ENCODE measurements at places on chromosomes 3 and 15. TPM values are rescaled to one million over a fixed set of nuclear protein-coding genes. Genes with fewer than 3 reads are reported as not detected.
A peak's percentile ranks its signal among the peaks of the same experiment; 100 is the strongest.

The CAPN7 gene
- total RNA-seq = 41.7 TPM

The TGM4 gene
- 0.09 TPM for total RNA-seq

The MRPS22 gene
- 36.3 TPM for total RNA-seq

The OR5K2 gene
- total RNA-seq = not detected

- H3K36me3 ChIP-seq = peaks cover 6% of the 10 kb centered on the region
- DNase-seq = no peak
- peaks cover 52% of the 10 kb centered on the region for H3K4me1 ChIP-seq
- H3K27ac ChIP-seq = peak overlapping the region; percentile 96
Observed at GRCh38 chr3:159764490-159765029, 224.1 kb upstream of the IL12A start.

- DNase-seq = no peak
- H3K27ac ChIP-seq = no peak overlapping the region
- H3K27me3 ChIP-seq = no peaks in the 10 kb centered on the region
Observed at GRCh38 chr3:57017459-57017845, 43.0 kb upstream of the SPATA12 start.

GRCh38 chr3:11739123-11739522 is 95.4 kb upstream of the VGLL4 start:
- no peaks in the 10 kb centered on the region for H3K36me3 ChIP-seq
- no peaks in the 10 kb centered on the region for H3K27me3 ChIP-seq
- peaks cover 10% of the 10 kb centered on the region for H3K4me1 ChIP-seq

- no peak for DNase-seq
- H3K27me3 ChIP-seq = no peaks in the 10 kb centered on the region
- H3K4me3 ChIP-seq = no peak overlapping the region
- no peaks in the 10 kb centered on the region for H3K36me3 ChIP-seq
- no peak overlapping the region for H3K27ac ChIP-seq
Observed at GRCh38 chr3:145448436-145448835, 712.5 kb downstream of the PLOD2 start.

DNA sequence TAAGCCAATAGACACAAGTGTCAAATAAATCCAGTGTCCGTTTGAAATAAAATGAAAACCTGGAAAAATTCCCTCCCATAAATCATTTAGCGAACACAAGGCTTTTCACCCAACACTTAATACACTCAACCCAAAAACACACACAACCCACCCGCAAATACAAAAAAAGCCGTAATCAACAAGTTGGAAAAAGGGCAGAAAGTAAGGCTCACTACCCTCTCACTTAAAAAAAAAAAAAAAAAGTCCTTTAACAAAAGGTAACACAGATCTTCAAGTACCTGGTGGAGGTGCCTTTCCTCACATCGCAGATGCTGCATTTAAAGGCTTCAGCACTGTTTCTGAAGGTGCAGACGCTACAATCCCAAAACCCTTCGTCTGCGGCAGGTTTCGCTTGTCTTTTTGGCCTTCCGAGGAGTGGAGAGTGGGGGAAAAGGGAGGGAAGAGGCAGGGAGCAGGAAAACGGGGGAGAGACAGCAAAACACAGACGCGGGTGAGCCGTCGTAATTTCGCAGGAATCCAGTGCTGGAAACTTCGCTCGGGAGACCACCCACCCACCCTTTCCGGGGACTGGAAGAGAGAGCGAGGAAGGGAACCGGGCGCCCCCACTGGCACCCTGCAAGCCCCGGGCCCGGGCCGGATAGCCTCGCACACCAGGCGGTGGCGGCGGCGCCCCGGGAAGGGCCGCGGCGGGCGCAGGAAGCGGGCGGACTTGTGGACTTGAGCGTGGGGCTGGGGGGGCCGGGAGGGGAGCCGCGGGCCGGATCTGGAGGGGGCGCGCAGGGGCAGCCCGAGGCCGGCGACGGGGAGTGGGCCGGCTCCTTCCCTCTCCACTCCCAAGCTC is 401.8 kb downstream of the SHQ1 start:
- peaks cover 43% of the 10 kb centered on the region for H3K4me1 ChIP-seq
- peaks cover 6% of the 10 kb centered on the region for H3K27me3 ChIP-seq
- peak within 1 kb of the TSS; percentile 99 for H3K27ac ChIP-seq
- peak within 1 kb of the TSS; percentile 99 for H3K4me3 ChIP-seq
- no peak for DNase-seq
- peaks cover 2% of the 10 kb centered on the region for H3K36me3 ChIP-seq

All from mesothelial cell of epicardium (in vitro differentiated cells).